ENCODE measurements at places on chromosomes 4 and X. TPM values are rescaled to one million over a fixed set of nuclear protein-coding genes. Genes with fewer than 3 reads are reported as not detected.

GRCh38 chr4:31009926-31010325, 289.8 kb downstream of the PCDH7 start:
- no peak overlapping the region for H3K27ac ChIP-seq

- no peaks in the 10 kb centered on the region for H3K27me3 ChIP-seq
- no peaks in the 10 kb centered on the region for H3K4me1 ChIP-seq
- H3K36me3 ChIP-seq = no peaks in the 10 kb centered on the region
- no peak overlapping the region for H3K4me3 ChIP-seq
- H3K27ac ChIP-seq = no peak overlapping the region
These were observed 23.0 kb downstream of the GPM6B start for GRCh38 chrX:13793897-13794296.

- no peak overlapping the region for H3K27ac ChIP-seq
- H3K4me3 ChIP-seq = no peak overlapping the region
- no peaks in the 10 kb centered on the region for H3K4me1 ChIP-seq
These were observed 285.5 kb upstream of the PCDH7 start for GRCh38 chr4:30434656-30435055.

DNA sequence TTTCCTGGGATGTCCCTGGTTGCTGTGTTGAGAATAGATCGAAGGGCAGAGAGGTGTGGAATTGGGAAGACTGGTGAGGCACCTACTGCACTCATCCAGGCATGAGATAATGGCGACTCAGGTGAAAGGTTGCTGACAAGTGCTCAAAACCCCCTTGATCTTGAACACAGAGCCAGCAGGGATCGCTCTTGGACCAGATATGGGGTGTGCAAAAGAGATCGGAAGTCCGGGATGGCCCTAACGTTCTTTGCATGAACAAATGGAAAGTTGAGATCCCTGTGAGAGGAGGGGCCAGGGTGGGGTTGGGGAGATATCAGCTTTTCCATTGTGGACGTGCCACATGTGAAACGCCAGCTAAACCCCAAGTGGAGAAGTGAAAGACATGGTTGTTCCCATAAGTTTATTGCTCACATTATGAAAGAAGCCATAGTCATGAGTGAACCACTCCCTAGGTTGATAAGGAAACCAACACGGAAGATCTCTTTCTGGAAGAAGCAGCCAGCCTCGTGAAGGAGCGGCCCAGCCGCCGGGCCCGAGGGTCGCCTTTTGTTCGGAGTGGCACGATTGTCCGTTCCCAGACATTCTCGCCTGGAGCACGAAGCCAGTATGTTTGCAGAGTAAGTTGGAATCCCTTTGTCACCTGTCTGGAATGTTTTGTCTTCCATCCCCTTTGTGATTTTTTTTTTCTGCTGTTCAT, 22.6 kb upstream of the CLCN4 start:
- no peaks in the 10 kb centered on the region for H3K27me3 ChIP-seq
- DNase-seq = no peak
- H3K4me1 ChIP-seq = no peaks in the 10 kb centered on the region
- H3K27ac ChIP-seq = no peak overlapping the region

GRCh38 chr4:127759228-127759820, 22.8 kb upstream of the HSPA4L start:
- no peak overlapping the region for H3K27ac ChIP-seq
- no peaks in the 10 kb centered on the region for H3K36me3 ChIP-seq
- no peaks in the 10 kb centered on the region for H3K4me1 ChIP-seq
- H3K4me3 ChIP-seq = no peak overlapping the region

Gene NLGN3
- not detected for total RNA-seq

Gene CYLC1
- total RNA-seq = not detected

Gene SOD3
- 1.7 TPM for total RNA-seq

Gene TLR1
- total RNA-seq = 0.41 TPM

Gene CLNK
- total RNA-seq = not detected

Gene AWAT2
- total RNA-seq = not detected

Measured in SJSA1 (cell line).